Fibroblast of upper back skin (primary cell): ENCODE measurements at places on chromosomes 12 and 14.

GRCh38 chr14:96574171-96574632 is 72.0 kb downstream of the PAPOLA start:
- DNase-seq, result no peak

GRCh38 chr14:33486332-33486890 is 464.5 kb downstream of the EGLN3 start:
- no peak for DNase-seq

DNA sequence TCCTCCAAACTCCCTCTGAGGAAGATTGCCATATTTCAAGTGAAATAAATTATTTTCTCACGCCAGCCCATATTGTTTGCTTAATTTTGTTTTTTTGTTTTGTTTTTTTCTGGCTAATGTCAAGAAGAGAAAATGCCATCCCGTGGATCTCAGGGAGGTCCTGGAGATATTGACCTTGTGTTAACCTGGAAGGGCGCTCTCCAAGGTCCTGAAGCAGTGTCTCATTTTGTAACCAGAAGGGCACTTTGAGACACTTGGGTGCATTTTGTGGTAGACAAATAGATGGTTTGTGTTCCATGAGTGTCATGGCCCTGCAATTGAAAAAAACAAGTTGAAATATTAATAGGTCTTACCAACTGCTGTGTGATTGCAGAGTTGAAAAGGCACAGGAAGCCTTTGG is 268.9 kb downstream of the SUDS3 start:
- DNase-seq, result no peak

- DNase-seq, result no peak
These were observed 24.2 kb downstream of the ISCA2 start for GRCh38 chr14:74517731-74518130.

DNA sequence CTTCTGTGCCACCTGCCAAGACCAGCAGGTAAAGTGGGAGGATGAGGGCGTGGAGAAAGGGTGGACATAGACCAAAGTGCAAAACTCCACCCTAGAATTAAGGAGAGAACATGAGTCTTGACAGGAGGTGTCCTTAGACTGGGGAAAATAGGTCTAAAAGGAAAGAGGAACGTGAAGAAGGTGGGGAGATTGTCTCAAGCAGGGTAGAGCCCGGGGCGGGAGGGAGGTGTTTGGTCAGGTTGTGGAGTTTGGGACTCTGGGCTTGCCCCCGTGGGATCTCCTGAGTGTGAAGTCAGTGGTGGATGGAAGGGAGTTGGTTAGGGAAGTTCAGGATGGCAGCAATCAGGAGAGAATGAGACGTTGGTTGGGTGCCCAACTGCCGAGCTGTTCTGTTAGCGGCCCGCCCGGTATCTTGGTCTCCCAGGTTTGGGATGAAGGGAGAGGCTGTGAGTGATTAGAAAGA is 386 bp downstream of the DGKA start:
- DNase-seq, result no peak
